ENCODE measurements at places on chromosomes 16 and 17. TPM values are rescaled to one million over a fixed set of nuclear protein-coding genes. Genes with fewer than 3 reads are reported as not detected.

The TEDC2 gene
- polyA plus RNA-seq = 13.8 TPM

The LGALS9C gene
- polyA plus RNA-seq = not detected

The CNTNAP1 gene
- polyA plus RNA-seq = 8.4 TPM

The TP53TG3 gene
- polyA plus RNA-seq = not detected

The TMEM94 gene
- polyA plus RNA-seq = 99.0 TPM

The VPS9D1 gene
- 10.3 TPM for polyA plus RNA-seq

The KRTAP4-6 gene
- not detected for polyA plus RNA-seq

The EVPL gene
- 25.4 TPM for polyA plus RNA-seq

The MPV17L gene
- 9.3 TPM for polyA plus RNA-seq

The BIRC5 gene
- 30.4 TPM for polyA plus RNA-seq

The SLC16A6 gene
- 0.60 TPM for polyA plus RNA-seq

The MFAP4 gene
- polyA plus RNA-seq = 293 TPM

The CDIP1 gene
- 35.3 TPM for polyA plus RNA-seq

Measured in right renal pelvis (tissue), 4 donors.